Fibroblast of gingiva (primary cell): ENCODE measurements at places on chromosomes 11 and 22.

DNA sequence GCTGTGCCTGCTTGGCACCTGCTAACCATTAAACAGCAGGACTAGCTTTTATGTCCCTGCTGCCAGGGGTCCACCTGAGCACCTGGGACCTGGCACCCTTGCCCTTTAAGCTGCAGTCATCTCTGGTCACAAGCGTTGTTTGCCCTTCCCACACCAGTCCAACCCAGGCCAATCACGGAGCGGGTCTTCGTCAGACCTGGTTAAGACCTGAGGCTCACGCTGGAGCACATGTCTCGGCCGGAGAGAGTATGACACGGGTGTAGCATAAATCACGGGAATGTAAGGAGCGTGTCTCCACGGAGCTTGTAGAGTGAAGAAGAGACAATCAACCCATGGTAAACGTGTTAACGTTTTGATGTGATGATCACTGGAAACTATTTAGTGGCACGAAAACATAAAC, 847.3 kb downstream of the BRD1 start:
- no peak for DNase-seq

- DNase-seq, result peak; percentile 40
Observed at GRCh38 chr22:23591201-23591791, 11.2 kb upstream of the IGLL1 start.

DNA sequence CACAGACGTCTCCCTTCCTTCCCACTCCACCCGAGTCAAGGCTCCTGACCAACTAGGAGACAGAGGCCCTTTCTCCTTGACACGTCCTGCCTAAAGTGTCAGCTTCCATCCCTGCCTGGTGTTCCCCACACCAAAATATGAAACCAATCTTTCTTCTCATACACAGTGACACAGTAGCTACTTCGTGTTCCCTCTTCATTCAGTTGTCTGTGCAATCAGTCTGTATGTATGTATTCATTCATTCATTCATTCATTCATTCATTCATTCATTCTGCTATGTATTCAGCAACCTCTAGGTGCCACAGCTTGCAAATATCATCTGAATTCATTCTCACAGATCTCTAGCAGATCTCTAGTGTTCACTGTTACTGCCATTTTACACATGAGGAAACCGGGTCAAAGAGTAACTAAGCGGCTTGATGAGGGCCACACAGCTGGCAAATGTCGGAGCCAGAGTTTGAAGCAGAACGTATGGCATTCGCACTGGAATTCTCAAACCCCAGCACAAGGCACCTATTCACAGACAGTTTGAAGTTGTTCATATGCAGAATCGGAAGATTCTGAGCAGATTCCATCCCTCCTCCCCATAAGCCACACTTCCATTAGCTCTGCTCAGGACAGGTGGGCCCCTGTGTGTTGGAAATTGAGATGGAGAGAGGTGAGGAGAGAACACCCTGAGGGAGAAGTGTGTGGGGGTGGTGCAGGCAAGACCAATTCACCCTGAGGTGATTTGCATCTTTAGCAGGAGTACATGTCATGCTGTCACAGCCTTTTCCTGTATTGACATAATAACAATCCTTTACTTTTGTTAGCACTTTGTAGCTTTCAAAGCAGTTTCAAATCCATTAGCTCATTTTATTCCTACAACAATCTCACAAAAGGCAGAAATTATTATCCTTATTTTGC, 275.7 kb downstream of the ST3GAL4 start:
- DNase-seq, result no peak

DNA sequence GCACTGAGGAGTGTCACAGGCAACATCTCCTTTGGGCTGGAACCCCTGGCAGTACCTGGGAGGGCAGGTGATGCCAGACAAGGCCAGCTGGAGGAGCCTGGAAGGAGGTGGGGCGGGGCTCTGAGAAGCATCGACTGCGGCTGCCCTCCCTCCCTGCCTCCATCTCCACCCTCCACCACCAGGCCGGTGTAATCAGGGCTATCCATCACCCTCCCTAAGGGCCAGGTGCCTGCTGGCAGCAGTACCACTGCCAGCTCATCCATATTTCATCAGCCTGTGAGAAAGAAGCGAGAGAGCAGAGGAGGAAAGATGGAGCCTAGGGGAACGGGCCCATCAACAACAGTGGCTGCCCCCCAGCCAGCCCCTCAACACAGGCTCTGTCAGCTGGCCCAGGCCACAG, 51.4 kb upstream of the RASD2 start:
- no peak for DNase-seq

DNA sequence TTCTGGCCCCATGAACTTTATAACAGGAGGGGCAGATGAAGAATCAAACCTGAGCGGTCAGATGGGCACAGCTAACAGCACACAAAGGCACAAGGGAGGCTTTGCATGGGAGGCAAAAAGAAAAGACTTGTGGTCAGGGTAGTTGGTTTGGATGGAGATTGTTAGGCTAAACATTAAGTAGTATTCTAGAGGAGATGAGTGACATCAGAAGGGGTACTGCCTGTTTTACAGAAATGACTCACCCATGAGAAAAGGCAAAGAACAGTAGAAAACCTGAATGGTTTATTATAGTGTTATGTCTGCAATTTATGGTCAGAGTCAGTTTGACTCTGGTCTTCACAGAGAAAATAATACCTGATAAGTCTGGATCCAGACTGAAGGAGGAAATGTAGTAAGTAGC, 129.8 kb upstream of the KIRREL3 start:
- no peak for DNase-seq

DNA sequence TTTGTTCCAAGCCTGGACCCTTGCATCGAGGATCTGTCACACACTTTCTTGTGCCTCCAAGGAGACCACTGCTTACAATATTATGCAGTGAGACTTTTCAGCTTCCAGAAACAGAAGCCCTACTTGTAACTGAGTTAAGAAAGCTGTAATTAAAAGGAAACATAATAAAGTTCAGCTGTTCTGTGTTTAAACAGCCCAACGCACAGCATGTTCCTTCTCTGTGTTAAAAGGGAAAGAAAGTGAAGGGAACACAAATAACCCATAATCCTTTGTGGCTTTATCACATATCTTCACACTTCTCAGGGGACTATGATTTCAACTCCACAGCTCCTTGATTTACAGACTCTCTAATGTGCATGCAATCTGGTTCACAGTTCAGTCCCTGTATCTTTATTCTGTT, 200.3 kb upstream of the MTNR1B start:
- no peak for DNase-seq

GRCh38 chr11:2393941-2394817, 6.4 kb upstream of the TSSC4 start:
- DNase-seq, result no peak

- DNase-seq, result no peak
Observed at GRCh38 chr11:23455321-23455891, 595.1 kb upstream of the CCDC179 start.

- no peak for DNase-seq
Observed at GRCh38 chr22:39947220-39948216, 12.7 kb upstream of the TMA7B start.

- DNase-seq, result peak; percentile 35
Observed at GRCh38 chr11:19892876-19893275, 180.2 kb downstream of the NAV2 start.

- DNase-seq, result no peak
Observed at GRCh38 chr22:50238755-50239154, 6.1 kb downstream of the TUBGCP6 start.

- DNase-seq, result no peak
Observed at GRCh38 chr11:126927623-126928022, 72.9 kb downstream of the KIRREL3 start.

DNA sequence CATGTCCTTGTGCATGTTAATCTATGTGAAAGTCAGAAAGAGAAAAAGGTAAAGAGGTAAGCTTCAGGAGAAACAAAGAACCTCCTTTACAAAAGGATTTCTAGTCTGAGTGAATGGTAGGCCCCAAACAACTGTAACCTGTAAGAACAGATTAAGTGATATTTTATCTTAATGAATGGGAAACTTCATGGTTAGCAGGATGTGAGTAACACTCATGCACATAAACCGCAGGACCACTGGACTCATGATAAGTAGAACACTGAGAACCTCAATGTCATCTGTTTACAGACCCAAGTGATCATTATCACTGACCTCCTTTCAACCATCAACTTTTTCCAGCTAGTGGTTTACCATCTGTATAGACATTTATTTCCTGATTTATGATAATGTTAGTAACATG, 19.9 kb downstream of the OR8G5 start:
- no peak for DNase-seq

GRCh38 chr11:130945896-130946295, 29.6 kb upstream of the SNX19 start:
- peak; percentile 68 for DNase-seq

GRCh38 chr11:31690041-31690440, 121.1 kb downstream of the PAX6 start:
- peak; percentile 39 for DNase-seq

- no peak for DNase-seq
Observed at GRCh38 chr11:105740164-105740903, 130.5 kb downstream of the GRIA4 start.

- DNase-seq, result no peak
Observed at GRCh38 chr11:103958475-103959215, 77.8 kb upstream of the DDI1 start.

- no peak for DNase-seq
Observed at GRCh38 chr22:25827415-25827814, 85.4 kb downstream of the MYO18B start.

DNA sequence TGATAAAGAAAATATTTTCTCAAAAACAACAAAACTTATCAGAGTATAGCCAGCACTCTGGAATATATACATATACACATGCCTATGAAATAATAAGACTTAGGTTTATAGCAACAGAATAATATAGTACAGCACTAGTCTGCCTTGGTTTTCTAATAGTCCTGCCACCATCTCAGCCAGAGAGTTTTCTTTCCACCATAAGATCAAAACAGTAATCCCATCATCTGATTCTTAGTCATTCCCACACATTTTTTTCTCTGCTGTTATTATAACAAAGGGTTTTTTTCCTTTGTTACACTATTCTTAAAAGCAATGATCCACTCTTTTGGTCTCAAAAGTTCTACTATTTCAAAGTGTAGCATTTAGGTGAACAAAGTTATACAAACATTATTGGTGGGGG, 15.1 kb downstream of the MTMR2 start:
- no peak for DNase-seq

GRCh38 chr11:35540526-35540925, 15.1 kb upstream of the PAMR1 start:
- no peak for DNase-seq

- no peak for DNase-seq
Observed at GRCh38 chr11:86179646-86180064, 64.9 kb upstream of the EED start.
